ENCODE measurements at places on chromosomes 16 and 17. TPM values are rescaled to one million over a fixed set of nuclear protein-coding genes. Genes with fewer than 3 reads are reported as not detected.

GRCh38 chr16:85011846-85012284 lies 530 bp upstream of the ZDHHC7 start:
- DNase-seq = no peak

- no peak for DNase-seq
These were observed 22.6 kb downstream of the SDK2 start for GRCh38 chr17:73621685-73622084.

- no peak for DNase-seq
These were observed 74.4 kb downstream of the RPH3AL start for GRCh38 chr17:278055-278675.

DNA sequence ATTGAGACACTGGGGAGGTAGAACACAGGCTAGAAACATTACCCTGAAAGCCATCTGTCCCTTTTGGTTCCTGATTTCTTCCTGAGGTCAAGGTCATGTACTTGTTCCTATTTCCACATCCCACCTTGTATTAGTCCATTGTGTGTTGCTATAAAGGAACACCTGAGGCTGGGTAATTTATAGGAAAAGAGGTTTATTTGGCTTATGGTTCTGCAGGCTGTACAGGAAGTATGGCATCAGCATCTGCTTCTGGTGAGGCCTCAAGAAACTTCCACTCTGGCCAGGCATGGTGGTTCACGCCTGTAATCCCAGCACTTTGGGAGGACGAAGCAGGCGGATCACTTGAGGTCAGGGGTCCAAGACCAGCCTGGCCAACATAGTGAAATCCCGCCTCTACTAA lies 7.4 kb upstream of the MED9 start:
- DNase-seq = no peak

- no peak for DNase-seq
These were observed 15.7 kb downstream of the WNT3 start for GRCh38 chr17:46802800-46803199.

DNA sequence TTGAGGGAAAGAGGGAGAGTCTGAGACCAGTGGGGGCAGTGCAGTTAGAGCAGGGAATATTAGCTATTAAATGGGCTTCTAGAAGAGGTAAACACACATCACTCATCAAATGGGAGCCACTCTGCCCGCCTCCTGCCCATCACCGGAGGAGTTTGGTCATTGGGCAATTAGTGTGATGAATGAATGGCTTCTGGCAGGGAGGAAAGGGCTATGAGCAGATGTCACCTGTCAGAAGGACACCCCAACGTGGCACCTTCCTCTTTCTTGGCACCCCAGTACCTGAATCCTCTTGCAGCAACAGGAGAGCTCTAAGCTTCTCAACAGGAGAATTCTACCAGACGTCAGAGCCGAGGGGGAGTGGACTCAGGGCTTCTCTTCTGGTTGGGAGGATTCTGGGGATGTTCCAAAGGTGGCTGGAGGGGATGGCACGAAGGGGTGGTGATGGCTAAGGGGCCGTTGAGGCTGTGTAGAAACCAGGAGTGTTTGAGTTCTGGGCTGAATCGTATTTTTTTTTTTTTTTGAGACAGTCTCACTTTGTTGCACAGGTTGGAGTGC lies 11.0 kb downstream of the C1QTNF1 start:
- peak; percentile 46 for DNase-seq

The SCIMP gene
- total RNA-seq = 0.62 TPM

GRCh38 chr16:82160226-82160625 lies 9.8 kb downstream of the MPHOSPH6 start:
- no peak for DNase-seq

GRCh38 chr16:7722761-7723160 lies 390.1 kb downstream of the RBFOX1 start:
- no peak for DNase-seq

The CACNG4 gene
- total RNA-seq = 0.05 TPM
